ENCODE measurements at places on chromosomes 7 and 10.

DNA sequence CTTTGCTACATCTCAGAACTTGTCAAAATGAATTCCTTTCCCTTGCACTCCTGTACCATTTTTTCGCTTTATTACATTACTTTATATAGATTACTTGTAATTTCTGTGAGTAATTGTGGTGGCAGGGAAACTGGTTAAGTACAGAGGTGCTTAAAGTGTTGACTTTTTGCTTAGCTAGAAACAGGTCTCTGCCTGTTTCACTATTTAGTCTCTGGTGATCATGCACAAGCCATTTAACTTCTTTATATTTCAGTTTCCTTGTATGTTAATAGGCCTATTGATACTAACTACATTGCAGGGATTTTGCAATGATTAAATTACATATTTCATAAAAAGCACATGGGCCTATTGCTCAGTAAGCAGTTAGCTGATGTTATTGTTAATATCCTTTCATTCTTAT lies 233.8 kb downstream of the PRKG1 start:
- DNase-seq: no peak

- no peak for DNase-seq
Observed at GRCh38 chr7:92953657-92954056, 117.3 kb upstream of the CDK6 start.

DNA sequence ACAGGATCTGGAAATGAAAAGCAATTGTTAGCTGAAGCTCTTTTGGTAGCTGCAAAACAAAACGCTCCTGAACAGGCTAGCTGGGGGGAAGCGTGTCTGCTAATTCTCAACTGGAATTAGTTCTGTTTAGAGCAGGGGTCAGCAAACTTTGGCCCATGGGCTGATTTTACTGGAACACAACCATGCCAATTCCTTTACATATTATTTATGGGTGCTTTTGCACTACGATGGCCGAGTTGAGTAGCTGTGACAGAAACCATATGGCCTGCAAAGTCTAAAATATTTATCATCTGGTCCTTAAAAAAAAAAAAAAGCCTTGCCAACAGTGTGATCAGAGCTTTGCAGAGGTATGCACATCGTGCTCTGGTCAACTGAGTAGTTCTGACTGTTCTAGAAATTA lies 108.4 kb upstream of the PDLIM1 start:
- DNase-seq: no peak

- DNase-seq: no peak
Observed at GRCh38 chr10:91210435-91210834, 10.0 kb upstream of the PCGF5 start.

DNA sequence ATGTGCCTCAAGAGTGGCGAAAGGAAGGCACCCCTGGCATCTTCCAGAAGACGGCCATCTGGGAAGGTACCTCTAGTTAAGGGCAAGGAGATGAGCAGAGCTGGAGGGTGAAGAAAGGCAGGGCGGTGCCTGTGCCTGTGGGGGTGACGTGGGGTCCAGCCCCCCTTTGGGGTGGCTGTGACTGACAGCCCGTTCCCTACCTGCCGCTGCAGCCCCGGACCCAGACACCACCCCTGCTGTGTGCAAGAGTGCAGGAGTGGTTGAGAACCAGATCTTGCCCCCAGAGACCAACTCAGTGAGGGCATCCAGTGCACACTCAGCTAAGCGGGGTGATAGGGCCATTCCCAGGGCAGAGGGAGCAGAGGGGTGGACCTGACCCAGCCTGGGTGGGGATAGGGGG lies 4.3 kb upstream of the MUC17 start:
- DNase-seq: no peak

GRCh38 chr7:38453168-38453567 lies 178.0 kb downstream of the AMPH start:
- no peak for DNase-seq

- DNase-seq: no peak
Observed at GRCh38 chr7:48691788-48692187, 232.6 kb upstream of the CDC14C start.

- no peak for DNase-seq
Observed at GRCh38 chr10:12729885-12730284, 271.6 kb downstream of the CCDC3 start.

DNA sequence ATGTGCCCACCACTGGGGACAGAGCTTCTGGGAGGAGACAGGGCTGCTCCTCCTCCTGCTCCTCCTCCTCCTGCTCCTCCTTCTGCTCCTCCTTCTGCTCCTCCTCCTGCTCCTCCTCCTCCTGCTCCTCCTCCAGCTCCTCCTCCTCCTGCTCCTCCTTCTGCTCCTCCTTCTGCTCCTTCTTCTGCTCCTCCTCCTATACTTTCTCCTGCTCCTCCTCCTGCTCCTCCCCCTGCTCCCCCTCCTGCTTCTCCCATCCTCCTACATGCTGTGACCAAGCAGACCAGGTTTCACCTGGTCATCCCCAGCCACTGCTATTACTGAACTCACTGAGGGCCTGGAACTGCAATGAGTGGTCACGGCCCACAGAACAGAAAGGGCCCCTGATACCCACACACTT lies 154.0 kb upstream of the PPP2R2D start:
- no peak for DNase-seq

DNA sequence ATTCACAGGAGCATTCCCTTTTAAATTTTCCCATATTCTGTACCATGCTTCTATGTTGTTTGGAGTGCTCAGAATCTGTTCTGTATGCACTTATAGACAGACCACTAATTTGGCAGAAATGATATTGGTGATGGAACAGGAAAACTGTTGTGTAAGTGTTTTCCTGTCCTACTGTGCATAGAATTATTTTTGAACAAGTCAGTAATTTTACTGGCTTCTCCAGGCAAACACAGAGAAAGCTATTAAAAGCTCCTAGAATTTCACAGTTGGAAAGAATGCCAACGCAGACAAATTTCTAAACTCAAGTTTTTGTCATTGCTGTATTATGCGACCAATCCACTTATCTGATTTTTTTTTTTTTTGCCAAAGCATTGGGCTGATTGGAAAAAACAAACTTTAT lies 55.7 kb downstream of the ANKMY2 start:
- no peak for DNase-seq

DNA sequence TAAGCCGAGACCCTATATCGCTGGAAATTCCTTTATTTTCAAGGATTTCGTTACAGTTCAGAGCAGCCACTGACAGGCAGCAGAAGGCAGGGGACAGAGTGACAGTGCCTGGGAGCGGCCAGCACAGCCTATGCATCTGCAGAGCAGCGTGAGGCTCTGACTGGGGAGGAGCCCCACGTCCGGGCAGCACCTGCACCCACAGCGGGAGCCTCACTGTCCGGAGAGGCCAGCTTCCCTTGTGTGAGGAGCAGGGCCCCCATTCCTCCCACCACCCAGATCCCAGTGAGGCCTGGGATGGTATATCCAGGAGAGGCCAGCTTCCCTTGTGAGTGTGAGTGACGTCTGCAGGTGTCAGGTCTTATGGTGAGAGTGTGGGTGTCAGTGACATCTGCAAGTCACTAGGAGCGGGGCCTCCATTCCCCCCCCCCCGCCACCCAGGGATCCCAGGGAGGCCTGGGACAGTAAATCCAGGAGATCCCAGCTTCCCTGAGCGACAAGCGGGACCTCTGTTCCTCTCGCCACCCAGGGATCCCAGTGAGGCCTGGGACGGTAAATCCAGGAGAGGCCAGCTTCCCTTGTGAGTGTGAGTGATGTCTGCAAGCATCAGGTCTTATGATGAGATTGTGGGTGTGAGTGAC lies 259.1 kb downstream of the PTPRN2 start:
- no peak for DNase-seq

DNA sequence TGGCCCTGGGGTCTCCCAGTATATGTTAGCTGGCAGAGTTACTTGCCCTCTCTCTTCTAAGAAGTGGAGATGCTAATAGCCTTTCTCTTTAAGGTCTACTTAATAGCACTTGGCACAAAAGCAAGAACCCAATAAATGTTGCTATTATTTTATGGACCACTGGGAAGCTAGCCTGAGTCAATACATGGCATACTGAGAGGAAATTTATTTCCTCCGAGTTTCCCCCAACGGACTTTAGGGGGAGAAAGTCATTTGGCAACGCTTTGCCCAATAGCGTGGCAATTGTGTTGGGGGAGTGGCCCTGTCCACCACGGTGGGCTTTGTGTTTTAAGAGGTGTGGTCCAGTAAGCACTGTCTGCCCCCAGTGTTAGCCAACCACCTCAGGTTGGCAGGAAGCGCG lies 87.4 kb upstream of the SMNDC1 start:
- no peak for DNase-seq

- no peak for DNase-seq
Observed at GRCh38 chr10:132395704-132396493, 1.1 kb upstream of the PWWP2B start.

DNA sequence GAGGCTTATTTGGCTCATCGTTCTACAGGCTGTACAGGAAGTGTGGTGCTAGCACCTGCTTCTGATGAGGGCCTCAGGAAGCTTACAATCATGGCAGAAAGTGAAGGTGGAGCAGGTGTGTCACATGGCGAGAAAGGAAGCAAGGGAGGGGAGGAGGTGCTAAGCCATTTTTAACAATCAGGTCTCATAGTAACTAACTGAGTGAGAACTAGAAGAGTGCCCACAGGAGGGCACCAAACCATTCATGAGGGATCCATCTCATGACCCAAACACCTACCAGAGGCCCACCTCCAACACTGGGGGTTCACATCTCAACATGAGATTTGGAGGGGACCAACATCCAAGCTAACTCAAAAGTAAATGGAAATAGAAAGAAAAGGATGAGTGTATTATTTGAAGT lies 78.1 kb downstream of the CXCL12 start:
- DNase-seq: no peak

DNA sequence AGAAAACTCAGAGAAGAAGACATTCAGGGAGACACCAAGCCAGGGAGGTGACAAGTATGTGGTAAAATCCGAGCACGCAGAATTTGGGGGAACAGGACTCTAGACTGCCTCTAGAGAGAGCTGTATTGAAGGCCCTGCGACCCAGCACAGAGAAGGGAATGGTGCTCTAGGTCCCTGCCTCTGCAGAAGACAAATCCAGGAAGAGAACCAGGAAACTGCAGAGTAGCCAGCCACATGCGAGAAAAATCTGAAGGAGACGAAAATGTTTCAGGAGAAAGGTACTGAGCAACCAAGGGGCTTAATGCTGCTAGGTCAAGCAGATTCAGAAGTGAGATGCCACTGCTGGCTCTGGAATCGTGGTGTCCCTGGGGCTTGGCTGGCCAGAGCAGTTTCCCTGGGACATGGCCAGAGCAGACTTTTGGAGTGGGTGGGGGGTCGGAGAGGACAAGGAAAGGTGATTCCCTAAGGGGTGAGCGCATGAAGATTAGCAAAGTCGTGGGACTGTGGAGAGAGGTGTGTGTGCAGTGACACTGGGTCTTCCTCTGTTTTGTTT lies 158.0 kb upstream of the KLF6 start:
- DNase-seq: no peak

GRCh38 chr10:133400624-133401424 lies 6.9 kb downstream of the MTG1 start:
- DNase-seq: no peak

- DNase-seq: no peak
Observed at GRCh38 chr7:151676759-151677158, 157.1 kb upstream of the RHEB start.

- DNase-seq: no peak
Observed at GRCh38 chr10:78292982-78293865, 259.6 kb downstream of the RPS24 start.

- DNase-seq: no peak
Observed at GRCh38 chr10:86065711-86066251, 300.8 kb downstream of the GRID1 start.

DNA sequence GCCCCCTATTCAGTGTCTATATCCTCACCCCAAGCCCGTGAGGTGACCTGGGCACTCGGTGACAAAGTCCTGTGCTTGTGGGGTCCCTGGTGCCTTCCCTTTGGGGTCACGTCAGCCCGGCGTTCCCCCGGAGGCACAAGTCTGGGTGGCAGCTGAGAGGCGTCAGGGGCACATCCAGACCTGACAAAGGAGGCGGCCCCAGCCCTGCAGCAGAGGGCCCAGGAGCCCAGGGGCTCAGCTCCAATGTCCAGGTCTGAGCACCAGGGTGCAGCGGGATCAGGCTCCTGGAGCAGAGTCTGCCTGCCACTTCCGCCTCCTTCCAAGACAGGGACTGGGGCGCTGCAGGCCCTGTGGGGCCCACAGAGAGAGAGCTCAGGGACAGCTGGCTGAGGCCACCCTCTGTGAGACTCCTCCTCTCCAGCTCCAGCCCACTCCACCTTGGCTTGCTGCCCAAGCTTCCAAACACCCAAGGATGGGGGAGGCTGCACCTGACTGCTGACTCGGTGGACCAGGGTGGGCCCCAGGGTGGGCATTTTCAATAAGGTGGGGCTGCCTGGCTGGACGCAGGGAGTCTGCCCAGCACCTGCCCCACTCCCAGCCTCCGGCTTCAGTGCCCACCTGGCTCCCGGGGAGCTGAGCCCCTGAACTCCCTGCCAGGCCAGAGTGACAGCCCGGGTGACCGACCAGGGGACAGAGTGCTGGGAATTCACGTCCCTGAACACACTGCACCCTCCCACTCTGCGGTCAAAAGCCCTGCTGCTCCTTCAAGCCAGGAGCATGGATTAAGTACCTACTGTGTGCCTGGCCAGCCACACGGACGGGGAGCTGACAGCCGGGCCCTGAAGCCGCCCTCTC lies 1.0 kb upstream of the KNDC1 start:
- no peak for DNase-seq

GRCh38 chr10:77493239-77493806 lies 144.3 kb downstream of the KCNMA1 start:
- no peak for DNase-seq

GRCh38 chr10:43383204-43383971 lies 12.0 kb downstream of the FXYD4 start:
- no peak for DNase-seq

DNA sequence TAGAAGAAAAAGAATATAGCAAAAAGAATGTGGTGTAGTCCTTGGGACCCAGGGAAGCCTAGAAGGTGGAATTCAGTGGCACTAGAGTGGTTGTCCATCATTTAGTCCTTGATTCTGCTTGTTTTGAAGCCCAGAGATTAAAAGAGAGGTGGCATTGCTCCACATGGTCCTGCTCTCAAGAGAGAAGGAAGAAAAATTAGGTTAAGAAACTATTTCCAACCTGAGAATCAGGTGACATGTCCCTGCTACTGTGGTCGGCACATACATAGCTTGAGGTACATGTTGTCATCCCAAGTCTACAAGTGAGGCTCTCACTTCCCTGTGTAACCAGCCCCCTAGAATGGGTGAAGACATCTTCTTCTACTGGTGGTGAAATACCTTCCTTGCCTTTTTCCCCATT lies at the start of gene OR9A2:
OR9A2 (minus strand) TSS at position 101 of the 400 bp plus-strand sequence; CDS start at position 101, 0 bp downstream.
- no peak for DNase-seq

DNA sequence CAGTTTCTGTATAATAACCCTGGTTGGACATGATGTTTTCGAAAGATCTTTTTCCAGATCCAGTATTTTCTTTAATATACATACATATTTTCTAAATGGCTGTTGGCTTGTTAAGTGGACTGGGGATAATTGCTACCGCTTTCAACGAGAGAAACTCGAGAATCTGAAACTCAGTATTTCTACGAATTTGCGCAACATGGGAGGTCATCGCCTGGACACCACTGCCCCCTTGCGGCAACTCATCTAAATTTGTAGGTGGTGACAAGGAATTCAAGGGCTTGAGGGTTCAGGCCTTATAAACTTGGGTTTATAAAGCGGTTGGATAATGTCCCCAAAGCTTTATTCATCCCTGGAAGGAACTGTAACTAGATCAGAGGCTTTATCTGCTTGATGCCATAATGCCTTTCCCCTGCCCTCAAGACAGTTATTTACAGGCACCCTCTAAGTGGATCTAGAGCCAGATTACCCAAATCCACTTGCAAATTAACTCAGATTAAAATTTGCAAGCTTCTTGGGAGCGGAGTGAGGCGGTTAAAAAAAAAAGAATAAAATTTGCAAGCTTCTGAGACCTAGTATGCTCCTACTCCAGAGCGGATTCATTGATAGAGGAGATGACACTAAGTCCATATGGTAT lies 21.3 kb upstream of the KCNK18 start:
- peak; percentile 70 for DNase-seq

Measured in T-cell (primary cell).